ENCODE measurements at places on chromosomes 13 and 19.

GRCh38 chr19:17448131-17448967 lies at the start of gene TMEM221:
TMEM221 (minus strand) TSS chr19:17448668; CDS start chr19:17448462, 206 bp downstream.
- no peak for DNase-seq

GRCh38 chr13:108669381-108669780 lies 40.0 kb downstream of the MYO16 start:
- DNase-seq, result no peak

GRCh38 chr13:110664041-110664440 lies 41.9 kb downstream of the CARS2 start:
- DNase-seq, result no peak

DNA sequence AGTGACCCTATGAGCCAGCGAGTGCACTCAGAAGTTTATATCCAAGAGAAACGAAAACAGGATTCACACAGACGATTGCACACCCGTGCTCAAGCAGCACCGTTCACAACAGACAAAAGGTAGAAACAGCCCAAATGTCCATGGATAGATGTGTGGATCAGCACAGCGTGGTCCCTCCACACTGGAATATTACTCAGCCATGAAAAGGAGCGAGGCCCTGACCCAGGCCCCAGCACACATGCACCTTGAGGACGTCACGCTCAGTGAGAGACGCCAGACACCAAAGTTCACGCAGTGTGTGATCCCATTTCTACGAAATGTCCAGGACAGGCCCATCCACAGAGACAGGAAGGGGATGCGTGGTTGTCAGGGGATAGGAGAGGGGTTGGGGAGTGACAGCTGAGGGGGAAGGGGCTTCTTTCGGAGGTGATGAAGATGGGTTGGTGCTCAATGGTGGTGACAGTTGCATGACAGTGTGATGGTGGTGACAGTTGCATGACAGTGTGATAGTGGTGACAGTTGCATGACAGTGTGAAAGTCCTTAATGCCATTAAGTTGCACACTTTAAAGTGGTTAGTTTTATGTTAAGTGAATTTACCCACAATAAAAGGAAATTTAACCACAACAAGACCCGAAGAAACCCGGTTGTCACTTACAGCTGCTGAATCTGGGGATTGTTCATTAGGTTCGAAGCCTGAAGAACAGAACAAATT lies 18.9 kb upstream of the SLC39A3 start:
- DNase-seq, result no peak

DNA sequence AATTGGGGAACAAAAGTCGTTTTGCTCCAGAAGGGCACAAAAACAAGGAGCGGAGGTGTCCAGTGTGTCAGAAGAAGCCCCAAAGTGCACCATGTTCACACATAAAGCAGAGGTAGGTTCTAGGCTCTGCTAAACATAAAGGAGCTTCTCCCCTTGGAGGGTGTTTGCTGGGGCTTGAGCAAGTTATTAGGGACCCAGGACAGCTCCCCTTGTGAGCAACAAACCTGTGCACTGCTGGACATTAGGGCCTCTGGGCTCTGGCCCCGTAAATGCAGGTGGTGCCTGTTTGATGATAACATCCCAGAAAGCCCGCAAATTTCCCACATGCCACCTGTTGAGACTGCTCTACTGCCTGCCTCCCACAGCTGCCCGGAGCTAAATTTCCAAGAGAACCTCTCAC lies 10.8 kb downstream of the RCN3 start:
- DNase-seq, result no peak

DNA sequence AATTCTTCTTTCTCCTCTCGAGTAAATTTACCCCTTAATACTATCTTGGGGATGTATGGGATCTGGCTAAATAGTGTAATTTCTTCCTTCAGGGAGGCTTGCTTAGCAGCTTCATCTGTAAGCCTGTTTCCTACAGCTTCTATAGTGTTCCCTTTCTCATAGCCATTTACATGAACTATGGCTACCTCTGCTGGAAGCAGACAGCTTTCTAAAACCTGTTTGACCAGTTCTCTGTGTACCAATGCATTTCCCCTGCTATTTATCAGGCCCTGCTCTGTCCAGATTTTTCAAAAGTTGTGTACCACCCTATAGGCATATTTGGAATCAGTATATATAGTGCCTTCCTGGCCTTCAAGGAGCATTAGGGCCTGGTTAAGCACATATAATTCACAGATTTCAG lies 113.6 kb upstream of the PCDH9 start:
- no peak for DNase-seq

- DNase-seq, result no peak
These were observed 13.1 kb downstream of the IRS2 start for GRCh38 chr13:109773276-109773675.

DNA sequence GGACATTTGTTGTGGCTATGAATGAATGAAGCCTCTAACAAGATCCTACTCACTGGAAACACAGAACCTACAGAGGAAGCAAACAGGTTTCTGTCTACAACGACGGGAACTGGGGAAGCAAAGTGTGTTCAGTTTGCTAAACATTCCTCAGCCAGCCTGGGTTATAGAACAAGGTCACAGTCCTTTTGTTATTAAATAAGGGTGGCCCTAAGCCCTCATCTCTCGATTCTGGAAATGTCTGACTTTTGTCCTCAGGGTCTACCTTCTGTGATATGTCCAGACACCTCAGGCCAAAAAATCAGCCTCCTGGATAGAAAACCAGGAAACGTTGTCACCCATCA lies 64.6 kb upstream of the ARHGEF7 start:
- DNase-seq, result no peak

- DNase-seq, result no peak
These were observed 28.3 kb downstream of the ZNF507 start for GRCh38 chr19:32373585-32374295.

GRCh38 chr13:66974174-66974573 lies 256.0 kb downstream of the PCDH9 start:
- DNase-seq, result no peak

DNA sequence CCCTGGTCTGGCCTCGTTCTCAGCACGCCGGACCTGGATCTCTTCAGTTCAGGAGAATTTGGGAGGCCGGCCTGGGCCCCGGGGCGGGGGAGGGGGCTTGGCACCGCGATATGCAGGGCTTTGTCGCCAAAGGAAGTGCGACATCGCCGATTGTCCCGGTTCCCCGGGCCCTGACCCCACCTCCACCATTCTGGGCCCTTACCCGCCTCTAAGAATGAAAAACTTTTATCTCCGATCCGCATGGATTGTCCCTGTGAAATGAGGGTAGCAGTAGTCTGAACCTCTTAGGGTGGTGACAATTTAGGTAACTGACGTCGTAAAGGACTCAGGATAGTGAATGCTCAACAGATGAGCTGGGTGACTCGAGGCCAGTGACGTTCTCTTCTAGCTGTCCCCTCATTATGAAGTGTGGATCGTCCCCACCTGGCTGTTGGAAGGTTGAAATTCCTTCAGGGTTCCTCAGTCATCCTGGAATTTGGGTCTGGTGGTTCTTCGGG lies 650 bp downstream of the DDA1 start:
- DNase-seq, result no peak

- DNase-seq, result no peak
These were observed 336.1 kb downstream of the DNAJC15 start for GRCh38 chr13:43359536-43359935.

DNA sequence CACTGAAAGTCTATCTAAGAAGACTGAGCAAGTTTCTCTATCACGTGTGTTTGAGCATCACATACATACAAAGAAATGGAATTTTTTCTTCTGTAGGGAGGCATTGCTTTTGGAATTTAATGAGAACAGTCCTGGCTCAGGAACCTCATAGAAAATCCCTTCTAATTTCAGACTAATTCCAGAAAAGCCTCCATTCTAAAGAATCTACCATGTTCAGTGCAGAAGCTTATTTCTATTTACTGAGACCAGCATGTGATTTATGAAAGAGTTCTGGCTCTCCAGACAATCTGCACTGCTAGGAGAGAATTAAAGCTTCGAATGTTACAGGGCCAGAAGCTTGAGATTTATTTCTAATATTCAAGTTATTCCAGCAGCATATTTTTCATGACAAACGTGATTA lies 186.8 kb downstream of the TBC1D4 start:
- DNase-seq, result no peak

DNA sequence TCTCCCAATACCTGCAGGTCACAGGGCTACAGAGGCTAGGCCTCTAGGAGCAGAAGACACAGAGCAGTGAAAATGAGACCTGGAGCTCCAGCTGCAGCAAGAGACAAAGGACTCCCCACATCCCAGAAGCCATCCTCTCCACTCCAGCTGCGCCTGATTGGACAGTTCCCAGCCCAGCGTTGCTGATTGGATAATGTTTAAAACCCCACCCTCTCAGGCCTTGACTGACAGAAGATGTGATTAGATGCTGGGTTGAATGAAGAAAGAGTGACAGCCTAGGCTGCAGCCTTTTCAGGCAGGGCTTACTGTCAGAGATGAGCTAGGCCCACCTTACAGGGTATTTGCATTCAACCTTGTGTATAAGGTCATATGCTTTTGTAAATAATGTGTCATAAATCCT lies 59.4 kb downstream of the ZNF708 start:
- no peak for DNase-seq

- no peak for DNase-seq
These were observed 1763.3 kb upstream of the MIR17HG start for GRCh38 chr13:89584058-89584620.

DNA sequence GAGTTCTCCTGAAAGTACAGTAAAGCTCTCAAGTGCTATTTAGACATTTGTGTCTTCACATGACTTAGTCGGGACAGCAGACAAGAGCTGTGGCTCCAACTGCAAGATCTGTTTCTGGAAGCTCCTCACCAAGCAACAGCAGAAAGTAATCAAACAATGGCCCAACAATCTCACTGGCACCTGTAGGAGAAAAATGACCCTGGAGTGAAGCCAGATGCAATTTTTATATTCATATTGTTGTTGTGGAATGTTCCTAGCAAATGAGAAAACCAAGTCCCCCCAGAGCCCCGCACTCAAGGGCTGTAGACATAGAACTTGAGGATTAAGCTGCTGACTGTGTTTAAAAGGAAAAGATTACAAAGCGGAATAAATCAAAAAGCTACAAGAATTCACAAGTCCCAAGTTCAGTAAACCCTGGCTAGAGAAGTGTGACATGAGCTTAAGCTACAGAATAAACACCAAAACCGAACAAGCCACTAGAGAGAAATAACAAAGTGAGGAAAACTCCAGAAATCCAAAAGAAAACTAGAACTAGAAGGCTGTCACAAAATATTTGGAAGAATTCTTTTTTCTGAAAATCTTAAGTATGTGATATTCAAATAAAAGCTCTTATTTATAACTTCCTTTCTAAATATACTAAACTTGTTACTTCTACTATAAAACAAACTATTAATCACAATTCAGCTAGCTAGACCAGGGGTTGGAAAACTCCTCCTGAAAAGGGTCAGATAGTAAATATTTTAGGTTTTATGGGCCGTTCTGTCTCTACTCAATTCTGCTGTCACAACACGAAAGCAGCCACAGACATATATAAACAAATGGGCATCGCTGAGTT lies 454.5 kb downstream of the SUCLA2 start:
- no peak for DNase-seq

GRCh38 chr13:20993661-20994440 lies 67.5 kb downstream of the LATS2 start:
- DNase-seq, result no peak

DNA sequence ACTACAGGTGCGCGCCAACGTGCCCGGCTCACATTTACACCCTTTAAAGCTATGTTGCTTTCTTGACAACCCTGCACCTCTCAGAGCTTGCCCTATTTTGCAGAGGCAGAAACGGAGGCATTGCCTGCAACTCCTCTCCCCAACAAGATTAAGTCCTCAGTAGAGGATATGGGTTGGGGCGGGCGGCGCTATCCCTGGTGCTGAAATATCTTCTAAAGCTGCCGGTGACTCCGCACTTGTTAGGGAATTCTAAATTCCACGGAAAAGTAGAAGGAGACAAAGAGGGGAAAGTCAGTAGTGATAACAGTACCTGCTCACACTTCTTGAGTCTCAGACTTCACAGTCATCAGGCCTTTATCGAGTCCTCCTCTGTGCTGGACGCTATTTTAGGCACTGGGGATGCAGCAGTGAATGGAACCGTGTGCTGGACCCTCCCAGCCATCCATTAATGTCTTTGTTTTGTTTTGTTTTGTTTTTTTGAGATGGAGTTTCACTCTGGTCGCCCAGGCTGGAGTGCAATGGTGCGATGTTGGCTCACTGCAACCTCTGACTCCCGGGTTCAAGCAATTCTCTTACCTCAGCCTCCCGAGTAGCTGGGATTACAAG lies 18.0 kb downstream of the SLC5A5 start:
- DNase-seq, result no peak

Data from cerebellar nuclear complex (tissue), 1 donor.